ENCODE measurements at places on chromosomes 11 and 22. TPM values are rescaled to one million over a fixed set of nuclear protein-coding genes. Genes with fewer than 3 reads are reported as not detected.

PRAME gene
- total RNA-seq, result 1.9 TPM

RAG1 gene
- total RNA-seq, result 0.39 TPM

VSIG10L2 gene
- total RNA-seq, result not detected

EFCAB6 gene
- total RNA-seq, result 0.96 TPM

SGSM1 gene
- 1.2 TPM for total RNA-seq

GRCh38 chr11:88284336-88285050 is 53.0 kb downstream of the CTSC start:
- H3K4me3 ChIP-seq, result no peak overlapping the region
- H3K27ac ChIP-seq, result no peak overlapping the region
- no peaks in the 10 kb centered on the region for H3K36me3 ChIP-seq

- H3K4me3 ChIP-seq, result no peak overlapping the region
- no peaks in the 10 kb centered on the region for H3K4me1 ChIP-seq
- no peak for DNase-seq
- no peaks in the 10 kb centered on the region for H3K27me3 ChIP-seq
Measured at GRCh38 chr11:91394727-91395414, 829.7 kb upstream of the FAT3 start.

DNA sequence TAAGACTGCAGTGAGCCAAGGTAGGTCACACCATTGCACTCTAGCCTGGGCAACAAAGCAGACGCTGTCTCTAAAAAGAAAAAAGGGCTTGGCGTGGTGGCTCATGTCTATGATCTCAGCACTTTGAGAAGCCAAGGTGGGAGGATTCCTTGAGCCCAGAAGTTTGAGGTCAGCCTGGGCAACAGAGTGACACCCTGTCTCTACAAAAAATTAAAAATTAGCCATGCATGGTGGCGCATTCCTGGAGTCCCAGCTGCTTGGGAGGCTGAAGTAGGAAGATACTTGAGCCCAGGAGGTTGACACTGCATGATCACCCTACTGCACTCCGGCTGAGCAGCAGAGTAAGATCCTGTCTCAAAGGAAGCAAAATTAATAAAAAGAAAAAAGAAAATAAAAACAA is 38.9 kb upstream of the RDX start:
- no peaks in the 10 kb centered on the region for H3K4me1 ChIP-seq
- no peak for DNase-seq
- no peaks in the 10 kb centered on the region for H3K27me3 ChIP-seq
- no peaks in the 10 kb centered on the region for H3K36me3 ChIP-seq
- H3K4me3 ChIP-seq, result no peak overlapping the region
- no peak overlapping the region for H3K27ac ChIP-seq

- peaks cover 24% of the 10 kb centered on the region for H3K4me1 ChIP-seq
- peak overlapping the region; percentile 44 for H3K4me3 ChIP-seq
- H3K36me3 ChIP-seq, result no peaks in the 10 kb centered on the region
- no peak overlapping the region for H3K27ac ChIP-seq
- DNase-seq, result no peak
Measured at GRCh38 chr11:8839306-8839956, 71.6 kb upstream of the AKIP1 start.

- H3K4me1 ChIP-seq, result no peaks in the 10 kb centered on the region
- H3K27me3 ChIP-seq, result no peaks in the 10 kb centered on the region
- no peaks in the 10 kb centered on the region for H3K36me3 ChIP-seq
- no peak overlapping the region for H3K27ac ChIP-seq
Measured at GRCh38 chr22:42470366-42471082, 38.3 kb upstream of the NFAM1 start.

GRCh38 chr11:12705874-12706273 is 31.7 kb downstream of the TEAD1 start:
- H3K4me3 ChIP-seq, result no peak overlapping the region
- H3K27ac ChIP-seq, result no peak overlapping the region
- DNase-seq, result no peak
- H3K27me3 ChIP-seq, result peaks cover 3% of the 10 kb centered on the region
- no peaks in the 10 kb centered on the region for H3K36me3 ChIP-seq

DNA sequence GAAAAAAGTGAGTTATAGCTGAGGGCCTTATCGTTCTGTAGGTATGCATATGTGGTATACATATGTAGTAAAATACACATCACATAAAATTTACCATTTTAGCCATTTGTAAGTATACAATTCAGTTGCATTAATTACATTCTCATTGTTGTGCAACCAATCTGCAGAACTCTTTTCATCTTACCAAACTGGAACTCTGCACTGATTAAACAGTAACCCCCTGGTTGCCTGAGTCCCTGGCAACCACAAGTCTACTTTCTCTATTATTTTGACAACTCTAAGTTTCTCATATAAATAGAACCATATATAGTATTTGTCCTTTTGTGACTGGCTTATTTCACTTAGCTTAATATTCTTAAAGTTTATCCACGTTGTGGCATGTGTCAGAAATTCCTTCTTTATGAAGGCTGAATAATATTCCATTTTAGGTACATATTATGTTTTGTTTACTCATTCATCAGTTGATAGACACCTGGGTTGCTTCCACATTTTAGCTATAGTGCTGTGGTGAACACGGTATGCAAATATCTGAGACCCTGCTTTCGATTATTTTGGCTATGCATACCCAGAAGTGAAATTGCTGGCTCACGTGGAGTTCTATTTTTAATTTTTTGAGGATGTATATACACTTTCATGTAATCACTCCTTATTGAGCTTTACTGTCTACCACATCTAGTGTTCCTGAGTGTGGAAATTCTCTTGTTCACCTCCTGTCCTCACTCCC is 1.6 kb upstream of the DDX10 start:
- DNase-seq, result no peak
- H3K4me3 ChIP-seq, result no peak overlapping the region
- no peak overlapping the region for H3K27ac ChIP-seq
- H3K4me1 ChIP-seq, result peaks cover 8% of the 10 kb centered on the region
- no peaks in the 10 kb centered on the region for H3K36me3 ChIP-seq

DNA sequence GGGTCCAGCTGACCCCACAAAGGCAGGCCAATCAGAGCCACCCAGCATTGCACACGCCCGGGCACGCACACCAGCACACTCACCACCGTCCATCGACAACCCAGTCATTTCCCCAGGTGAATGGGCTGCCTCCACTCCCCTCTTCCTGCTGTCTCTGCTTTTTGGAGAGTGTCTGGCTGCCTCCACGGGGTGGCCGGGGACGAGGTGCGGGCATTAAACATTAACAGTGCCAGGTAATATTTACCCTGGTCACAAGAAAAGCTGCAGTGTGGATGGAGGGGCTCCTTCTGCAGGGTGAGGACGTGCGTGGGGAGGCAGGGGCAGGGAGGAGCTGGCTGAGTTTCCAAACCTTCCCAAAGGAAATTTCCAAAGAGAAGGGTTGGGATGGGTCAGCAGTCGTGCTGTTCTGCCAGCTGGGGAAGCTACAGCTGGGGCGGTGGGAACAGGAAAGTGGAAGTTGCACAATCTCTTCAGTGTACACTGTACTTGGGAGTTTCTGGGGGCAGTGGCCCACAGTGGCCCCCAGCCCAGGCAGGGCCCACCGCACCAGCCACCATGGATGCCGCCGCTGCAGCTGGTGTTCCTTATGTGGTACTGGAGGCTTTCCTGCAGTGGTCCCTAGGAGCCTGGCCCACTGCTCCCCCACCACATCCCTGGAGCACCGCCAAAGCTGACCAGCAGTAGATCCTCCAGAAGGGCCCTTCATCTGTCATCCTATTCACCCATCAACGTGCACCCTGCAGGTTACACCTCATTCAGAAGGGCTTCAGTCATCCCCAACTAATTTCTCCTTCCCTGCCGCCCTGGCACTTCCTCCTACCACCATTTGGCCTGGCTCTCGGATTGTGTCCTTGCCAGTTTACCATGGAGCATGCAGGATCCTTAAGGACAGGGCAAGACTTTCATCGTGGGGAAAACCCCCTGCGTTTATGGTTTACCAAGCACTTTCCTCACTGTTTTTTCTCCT is at the start of gene FXYD2:
FXYD2 (minus strand) TSS at position 174 of the 967 bp plus-strand sequence; CDS start at position 108, 66 bp downstream.
- H3K27ac ChIP-seq, result no peak within 1 kb of the TSS
- DNase-seq, result peak; percentile 15
- no peak within 1 kb of the TSS for H3K4me3 ChIP-seq
- H3K4me1 ChIP-seq, result peaks cover 13% of the 10 kb centered on the region
- H3K27me3 ChIP-seq, result peaks cover 12% of the 10 kb centered on the region
- H3K36me3 ChIP-seq, result no peaks in the 10 kb centered on the region

DNA sequence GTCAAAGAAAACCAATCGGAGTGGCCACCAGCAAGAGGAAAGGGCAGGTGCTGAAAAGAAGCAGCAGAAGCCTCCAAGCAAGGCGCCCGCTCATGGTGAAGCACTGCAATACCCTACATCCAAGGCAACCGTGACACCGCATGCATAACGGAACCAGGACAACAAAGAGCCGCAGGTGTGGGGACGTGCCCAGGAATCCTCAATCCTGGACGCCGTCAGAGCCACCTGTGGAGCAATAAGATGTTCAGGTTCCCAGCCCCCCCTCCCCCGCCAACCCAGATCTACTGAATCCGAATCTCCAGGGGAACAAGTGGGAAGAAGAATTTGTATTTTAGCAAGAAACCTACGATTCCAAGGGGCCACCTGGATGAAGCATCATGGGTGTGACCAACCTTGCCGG is 70.8 kb downstream of the SHANK2 start:
- H3K4me3 ChIP-seq, result no peak overlapping the region
- H3K4me1 ChIP-seq, result no peaks in the 10 kb centered on the region
- no peak for DNase-seq

DNA sequence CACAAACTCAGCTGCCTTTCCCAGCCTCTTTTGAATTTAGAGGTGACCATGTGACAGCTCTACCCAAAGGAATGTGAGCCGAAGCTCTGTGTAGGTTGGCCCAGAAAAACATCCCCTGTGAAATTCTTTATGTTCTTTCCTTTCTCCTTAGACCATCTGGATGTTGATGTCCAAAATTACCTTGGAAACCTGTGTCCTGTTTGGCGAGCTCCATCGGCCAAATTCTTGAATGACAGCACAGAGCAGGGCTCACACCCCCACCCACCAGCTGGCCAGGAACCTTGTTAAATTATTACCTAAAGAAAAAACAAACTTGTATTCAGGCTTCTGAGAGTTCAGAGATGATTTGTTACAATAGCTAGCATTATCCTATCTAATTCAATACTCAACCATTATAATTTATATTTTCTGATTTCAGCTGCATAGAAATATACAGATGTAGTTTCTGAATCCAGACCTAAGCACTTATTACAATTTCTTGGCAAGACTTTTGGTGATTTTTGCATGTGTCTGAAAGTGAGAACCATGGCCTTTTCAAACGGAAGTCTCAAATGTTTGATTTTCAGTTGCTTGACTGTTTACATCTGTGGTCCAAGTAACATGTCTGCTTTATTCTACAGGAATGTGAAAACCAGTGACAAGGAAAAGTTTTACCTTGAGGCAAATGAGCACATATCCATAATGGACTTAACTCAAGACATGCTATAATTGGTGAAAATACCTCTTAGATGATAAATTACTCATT is 554.2 kb downstream of the NTM start:
- H3K4me1 ChIP-seq, result no peaks in the 10 kb centered on the region
- no peak overlapping the region for H3K27ac ChIP-seq
- no peak for DNase-seq
- no peak overlapping the region for H3K4me3 ChIP-seq
- H3K27me3 ChIP-seq, result no peaks in the 10 kb centered on the region

DNA sequence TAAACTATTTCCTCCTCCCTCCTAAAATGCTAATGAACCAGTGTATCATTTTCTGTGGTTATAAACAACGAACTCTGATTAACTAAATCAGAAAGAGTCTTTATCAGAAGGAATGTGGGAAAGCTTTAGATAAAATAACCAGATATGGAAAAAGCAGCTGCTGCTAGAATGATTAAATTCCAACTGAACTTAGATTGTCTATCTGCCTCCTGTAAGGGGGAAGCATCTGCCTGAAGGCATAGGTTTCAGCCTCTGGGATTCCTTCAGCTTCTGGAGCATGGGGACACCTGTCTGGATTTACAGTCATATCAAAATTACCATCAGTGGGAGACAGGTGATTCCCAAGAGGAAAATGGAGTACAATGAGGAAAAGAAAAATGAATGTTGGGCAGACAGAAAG is 1095.5 kb upstream of the CCDC90B start:
- no peaks in the 10 kb centered on the region for H3K27me3 ChIP-seq
- H3K4me3 ChIP-seq, result no peak overlapping the region
- DNase-seq, result no peak
- no peaks in the 10 kb centered on the region for H3K4me1 ChIP-seq

GRCh38 chr22:26610072-26610958 is 7.5 kb downstream of the CRYBB1 start:
- H3K27ac ChIP-seq, result no peak overlapping the region
- H3K27me3 ChIP-seq, result peaks cover 7% of the 10 kb centered on the region
- peaks cover 7% of the 10 kb centered on the region for H3K4me1 ChIP-seq
- no peak for DNase-seq
